ENCODE measurements at places on chromosomes 12 and 14.

- no peak for ATAC-seq
Measured at GRCh38 chr12:54431911-54432814, 13.1 kb upstream of the ITGA5 start.

DNA sequence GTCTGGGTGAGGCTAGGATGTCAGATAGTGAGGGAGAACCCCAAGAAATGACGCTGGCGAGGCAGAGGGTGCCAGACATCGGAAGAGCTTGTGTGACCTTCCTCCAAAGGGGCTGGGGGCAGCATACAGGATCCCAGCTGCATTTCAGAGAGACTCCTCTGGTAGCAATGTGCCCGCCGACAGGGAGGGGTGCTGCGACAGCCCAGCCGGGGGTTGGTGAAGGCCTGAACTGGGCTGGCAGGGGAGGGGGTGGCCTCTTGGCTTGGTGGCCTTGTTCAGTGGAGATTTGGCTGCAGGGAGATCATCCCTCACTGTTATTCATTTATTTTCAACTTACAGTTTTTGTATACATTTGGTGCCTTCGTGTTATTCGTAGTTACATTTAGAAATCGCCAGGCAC, 5.2 kb downstream of the TCHP start:
- ATAC-seq: no peak

- ATAC-seq: no peak
Measured at GRCh38 chr14:98953551-98954348, 318.2 kb downstream of the BCL11B start.

DNA sequence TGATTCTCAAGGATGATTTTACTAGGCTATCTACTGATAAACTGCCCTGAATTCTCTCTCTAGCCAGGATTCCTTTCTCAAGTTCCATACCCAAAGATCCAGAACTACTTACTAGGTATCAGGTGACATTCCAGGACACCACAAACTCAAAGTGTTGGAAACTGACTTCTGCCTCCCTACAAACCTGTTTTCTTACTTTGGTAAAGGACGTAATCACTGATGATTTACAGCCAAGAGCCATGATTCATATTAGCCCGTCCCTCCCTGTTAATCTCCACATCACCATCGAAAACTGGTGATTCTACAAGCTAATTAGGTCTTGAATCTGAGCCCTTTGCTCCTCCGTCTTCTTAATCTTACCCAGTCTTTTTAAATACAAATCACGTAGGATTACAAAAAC, 1.0 kb upstream of the ATG14 start:
- no peak for ATAC-seq

GRCh38 chr14:58100735-58101368, 51.2 kb downstream of the ARMH4 start:
- ATAC-seq: no peak

- ATAC-seq: no peak
Measured at GRCh38 chr12:56162468-56163290, 4.5 kb downstream of the MYL6 start.

DNA sequence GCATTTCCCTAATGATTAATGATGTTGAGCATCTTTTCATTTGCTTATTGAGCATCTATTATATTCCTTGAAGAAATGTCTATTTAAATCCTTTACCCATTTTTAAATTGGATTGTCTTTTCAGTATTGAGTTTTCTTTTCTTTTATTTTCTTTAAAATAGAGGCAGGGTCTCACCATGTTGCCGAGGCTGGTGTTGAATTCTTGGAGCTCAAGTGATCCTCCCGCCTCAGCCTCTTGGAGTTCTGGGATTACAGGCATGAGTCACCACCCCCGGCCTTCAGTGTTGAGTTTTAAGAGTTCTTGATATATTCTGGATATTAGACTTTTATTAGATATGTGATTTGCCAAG, 73.3 kb upstream of the HECTD1 start:
- no peak for ATAC-seq

DNA sequence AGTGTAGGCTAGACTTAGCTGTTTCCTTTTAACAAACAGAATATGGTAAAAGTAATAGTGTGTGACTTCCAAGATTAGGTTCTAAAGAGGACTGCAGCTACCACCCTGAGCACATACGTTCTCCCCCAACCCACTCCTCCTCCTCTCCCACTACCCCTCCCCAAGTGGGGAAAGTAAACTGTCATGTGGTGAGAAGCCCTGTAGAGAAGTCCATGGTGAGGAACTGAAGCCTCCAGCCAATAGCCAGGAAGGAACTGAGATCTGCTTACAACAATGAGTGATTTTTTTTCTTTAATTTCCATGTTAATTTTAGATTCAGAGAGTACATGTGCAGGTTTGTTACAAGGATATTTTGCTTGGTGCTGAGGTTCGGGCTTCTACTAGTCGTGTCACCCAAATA, 57.0 kb upstream of the EGLN3 start:
- ATAC-seq: no peak

Data from motor neuron (in vitro differentiated cells).